ENCODE measurements at places on chromosomes 4 and X. TPM values are rescaled to one million over a fixed set of nuclear protein-coding genes. Genes with fewer than 3 reads are reported as not detected.

TEX11 gene
- not detected for total RNA-seq

AKAP14 gene
- not detected for total RNA-seq

SPACA5 gene
- not detected for total RNA-seq

USP11 gene
- 44.4 TPM for total RNA-seq

OCIAD1 gene
- 124 TPM for total RNA-seq

NAA11 gene
- total RNA-seq, result not detected

GYG2 gene
- total RNA-seq, result 4.8 TPM

SPACA5B gene
- not detected for total RNA-seq
